ENCODE measurements at places on chromosomes 5 and 9.
A peak's percentile ranks its signal among the peaks of the same experiment; 100 is the strongest.

GRCh38 chr9:90441814-90442213 is 200.8 kb downstream of the DIRAS2 start:
- DNase-seq, result no peak

GRCh38 chr9:35980289-35981011 is 22.5 kb upstream of the OR2S2 start:
- no peak for DNase-seq

DNA sequence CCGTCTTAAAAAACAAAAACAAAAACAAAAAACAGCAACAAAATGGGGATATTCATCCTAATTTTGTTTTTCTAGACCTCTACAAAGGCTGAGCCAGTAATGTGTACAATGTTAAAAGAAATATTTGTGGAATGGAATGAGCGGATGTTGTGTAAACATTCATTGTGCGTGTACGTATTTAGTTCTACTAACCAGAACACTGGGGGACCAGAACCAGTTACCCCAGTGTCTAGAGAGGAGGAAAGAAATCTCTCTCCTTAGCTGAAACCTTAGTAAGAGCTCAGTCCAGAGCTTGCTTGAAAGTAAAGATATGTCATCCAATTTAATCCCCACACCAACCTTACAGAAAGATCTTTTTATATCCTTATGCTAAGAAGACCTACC is 106.7 kb upstream of the CPEB4 start:
- no peak for DNase-seq

DNA sequence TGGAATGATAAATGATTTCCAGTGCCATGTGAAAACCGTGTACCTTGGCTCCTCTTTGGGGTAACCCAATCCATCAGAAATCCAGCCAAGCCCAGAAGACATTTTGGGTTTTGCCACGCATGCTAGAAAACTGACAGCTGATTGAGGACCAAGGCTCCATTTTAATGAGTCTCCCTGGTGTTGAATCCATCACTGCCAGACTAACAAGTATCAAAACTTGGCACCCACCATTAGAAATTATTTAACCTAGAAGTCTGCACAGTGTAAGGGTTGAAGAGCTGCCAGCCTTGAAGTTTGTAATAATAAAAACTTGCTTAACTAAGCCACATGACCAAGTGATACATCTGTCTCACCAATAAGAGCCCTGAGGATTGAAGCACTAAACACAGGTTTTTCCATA is 369.9 kb downstream of the DNAH5 start:
- DNase-seq, result no peak

DNA sequence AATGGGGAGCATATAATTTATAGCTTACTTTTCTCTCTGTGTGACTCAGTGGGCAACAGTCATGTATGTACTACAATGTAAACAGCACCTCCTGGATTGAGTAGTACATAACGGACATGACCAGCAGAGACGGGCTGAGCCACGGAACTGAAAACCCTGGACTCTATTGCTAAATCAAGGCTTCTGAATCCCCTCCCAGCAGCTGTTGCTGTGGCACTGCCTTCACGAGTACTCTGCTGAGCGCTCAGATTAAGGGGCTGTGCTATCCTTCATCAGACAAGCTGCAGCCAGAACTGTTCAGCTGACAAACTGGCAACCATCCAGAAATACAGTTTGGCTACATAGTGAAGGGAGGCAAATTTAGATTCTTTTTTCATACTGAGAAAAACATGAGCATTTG is 131.3 kb upstream of the CCDC180 start:
- no peak for DNase-seq

DNA sequence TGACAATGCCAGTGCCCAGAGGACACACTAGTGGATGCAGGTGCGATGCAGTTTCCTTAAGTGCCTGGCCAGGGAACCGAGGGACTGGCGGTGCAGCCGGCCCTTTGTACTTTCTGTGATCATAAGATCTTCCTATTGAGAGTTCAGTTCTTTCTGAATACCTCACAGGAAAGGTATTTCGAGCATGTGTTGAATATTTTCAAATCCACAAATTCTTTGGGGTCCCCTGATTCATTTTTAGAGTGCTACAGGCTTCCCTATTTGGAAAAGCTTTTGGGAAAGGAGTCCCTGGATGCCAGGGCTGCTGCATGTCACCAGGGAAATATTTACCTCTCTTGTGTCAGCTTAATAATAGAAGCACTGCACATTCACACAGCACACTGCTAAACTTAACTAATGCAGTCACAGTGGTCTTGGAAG is 281.5 kb downstream of the GADD45G start:
- no peak for DNase-seq

DNA sequence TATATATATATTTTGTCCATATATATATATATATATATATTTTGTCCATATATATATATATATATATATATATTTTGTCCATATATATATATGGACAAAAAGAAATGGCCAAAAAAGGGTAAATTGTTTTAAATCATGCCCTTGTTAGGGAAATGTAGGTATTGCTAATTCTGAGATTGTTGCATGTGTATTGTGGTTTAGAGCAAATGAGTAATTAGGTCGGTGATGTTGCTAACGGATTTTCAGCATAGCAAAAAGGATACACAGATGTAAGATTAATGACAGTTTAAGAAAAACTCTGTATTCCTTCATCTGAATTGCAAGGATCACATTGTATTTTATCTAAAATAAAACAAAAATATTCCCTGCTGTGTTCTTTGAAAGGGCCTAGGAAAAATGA is 40.2 kb downstream of the OSTF1 start:
- DNase-seq, result no peak

- no peak for DNase-seq
These were observed 177.6 kb downstream of the DEPDC1B start for GRCh38 chr5:60522292-60522905.

DNA sequence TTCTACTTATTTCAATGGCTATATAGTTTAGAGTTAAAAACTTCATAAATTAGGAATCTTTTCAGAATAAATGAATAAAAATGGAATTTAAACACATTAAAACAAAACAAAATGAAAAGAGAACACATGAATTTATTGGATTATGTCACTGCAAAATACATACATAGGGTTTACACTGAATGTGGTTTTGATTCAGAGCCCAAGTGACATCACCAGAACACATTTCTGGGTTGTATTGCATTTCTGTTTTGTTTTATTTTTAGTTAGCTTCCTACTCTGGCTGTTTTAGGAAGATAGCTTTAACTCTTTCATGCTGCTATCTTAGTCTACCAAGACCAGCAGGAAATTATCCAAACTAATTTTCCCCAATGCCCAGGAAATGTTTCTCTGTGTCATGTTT is 1935.0 kb downstream of the EFNA5 start:
- no peak for DNase-seq

DNA sequence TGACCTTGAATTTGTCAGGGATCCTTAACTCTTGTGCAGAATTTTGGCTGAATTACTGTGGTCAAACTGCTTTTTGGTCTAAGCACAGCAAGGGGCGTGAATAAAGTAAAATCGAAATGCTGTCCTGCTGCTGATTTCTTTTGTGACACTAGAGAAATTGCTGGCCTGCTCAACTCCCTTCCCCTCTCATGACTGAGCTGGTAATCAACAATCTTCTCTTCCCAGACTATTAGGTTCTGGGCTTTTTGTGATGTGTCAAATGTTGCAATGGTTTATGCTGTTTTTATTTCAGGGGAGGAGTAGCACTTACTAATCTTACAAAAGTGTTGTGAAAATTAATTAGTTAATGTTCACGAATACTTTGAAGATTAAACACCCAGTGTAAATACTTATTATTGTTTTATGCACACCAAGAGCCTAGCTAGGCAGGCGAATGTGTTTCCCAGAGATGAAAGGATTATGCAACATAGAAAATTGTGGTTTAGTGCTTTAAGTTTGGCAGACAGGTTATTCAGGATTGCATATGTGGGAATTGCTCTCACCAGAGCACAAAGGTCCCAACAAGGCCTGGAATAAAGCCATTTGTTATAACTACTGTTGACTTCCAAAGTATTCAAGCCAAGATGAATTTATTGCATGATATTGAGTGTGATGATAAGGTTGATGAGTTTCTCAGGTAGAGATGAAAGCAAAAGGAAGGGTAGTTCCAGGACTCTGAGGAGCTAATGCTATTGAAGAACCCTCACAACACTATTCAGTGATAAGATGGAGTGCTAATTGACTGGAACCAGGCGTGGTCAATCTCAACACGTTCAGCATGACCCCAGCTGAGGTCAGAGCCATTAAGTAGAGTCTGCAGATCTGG is 280.7 kb upstream of the ZNF608 start:
- DNase-seq, result peak; percentile 29

DNA sequence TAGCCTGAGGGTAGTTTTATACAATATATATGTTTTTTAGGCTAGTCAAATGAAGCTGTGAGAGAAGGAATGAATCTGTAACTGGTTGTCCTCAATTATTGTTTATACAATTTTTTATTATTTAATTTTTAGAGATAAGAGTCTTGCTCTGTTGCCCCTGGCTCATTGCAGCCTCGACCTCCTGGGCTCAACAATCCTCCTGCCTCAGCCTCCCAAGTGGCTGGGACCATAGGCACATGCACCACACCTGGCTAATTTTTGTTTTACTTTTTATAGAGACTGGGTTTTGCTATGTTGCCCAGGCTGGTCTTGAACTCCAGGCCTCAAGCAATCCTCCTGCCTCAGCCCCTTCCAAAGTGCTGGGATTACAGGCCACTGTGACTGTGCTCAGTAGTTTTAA is 2.7 kb downstream of the MRPL41 start:
- no peak for DNase-seq

DNA sequence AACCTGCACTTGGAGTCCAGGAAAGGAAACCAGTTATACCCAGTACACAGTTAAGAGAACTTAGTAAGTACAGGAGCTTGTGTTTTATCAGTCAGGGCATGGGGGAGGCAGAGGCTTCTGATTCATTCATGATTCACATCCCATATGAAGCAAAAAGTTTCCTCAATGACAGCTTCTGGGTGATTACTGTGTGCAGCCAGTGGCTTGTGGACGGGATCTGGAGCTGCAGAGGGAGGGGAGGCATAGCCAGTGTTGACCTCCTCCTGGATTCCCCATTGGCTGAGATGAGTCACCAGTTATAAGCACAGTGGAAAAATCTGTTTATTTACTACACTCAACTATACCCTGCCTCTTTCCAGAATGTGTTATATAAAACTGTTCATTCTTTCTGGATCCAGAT is 17.7 kb downstream of the IL31RA start:
- no peak for DNase-seq

GRCh38 chr5:172497591-172498255 is 43.4 kb upstream of the SH3PXD2B start:
- DNase-seq, result peak; percentile 0

- peak; percentile 83 for DNase-seq
These were observed 173.5 kb downstream of the TRIM32 start for GRCh38 chr9:116860509-116861120.

Measured in ELF-1 (cell line).